ENCODE measurements at places on chromosomes 2 and 18. TPM values are rescaled to one million over a fixed set of nuclear protein-coding genes. Genes with fewer than 3 reads are reported as not detected.

- H3K27me3 ChIP-seq: no peaks in the 10 kb centered on the region
- H3K27ac ChIP-seq: no peak overlapping the region
- H3K36me3 ChIP-seq: no peaks in the 10 kb centered on the region
- no peak overlapping the region for H3K4me3 ChIP-seq
- no peaks in the 10 kb centered on the region for H3K4me1 ChIP-seq
Observed at GRCh38 chr2:108079736-108080135, 93.4 kb downstream of the SLC5A7 start.

Gene REEP1
- 112 TPM for polyA plus RNA-seq

GRCh38 chr2:32940316-32940997 is 6.3 kb upstream of the LTBP1 start:
- no peaks in the 10 kb centered on the region for H3K4me1 ChIP-seq
- no peak for DNase-seq
- H3K27ac ChIP-seq: no peak overlapping the region
- H3K27me3 ChIP-seq: no peaks in the 10 kb centered on the region
- no peaks in the 10 kb centered on the region for H3K36me3 ChIP-seq
- no peak overlapping the region for H3K4me3 ChIP-seq

DNA sequence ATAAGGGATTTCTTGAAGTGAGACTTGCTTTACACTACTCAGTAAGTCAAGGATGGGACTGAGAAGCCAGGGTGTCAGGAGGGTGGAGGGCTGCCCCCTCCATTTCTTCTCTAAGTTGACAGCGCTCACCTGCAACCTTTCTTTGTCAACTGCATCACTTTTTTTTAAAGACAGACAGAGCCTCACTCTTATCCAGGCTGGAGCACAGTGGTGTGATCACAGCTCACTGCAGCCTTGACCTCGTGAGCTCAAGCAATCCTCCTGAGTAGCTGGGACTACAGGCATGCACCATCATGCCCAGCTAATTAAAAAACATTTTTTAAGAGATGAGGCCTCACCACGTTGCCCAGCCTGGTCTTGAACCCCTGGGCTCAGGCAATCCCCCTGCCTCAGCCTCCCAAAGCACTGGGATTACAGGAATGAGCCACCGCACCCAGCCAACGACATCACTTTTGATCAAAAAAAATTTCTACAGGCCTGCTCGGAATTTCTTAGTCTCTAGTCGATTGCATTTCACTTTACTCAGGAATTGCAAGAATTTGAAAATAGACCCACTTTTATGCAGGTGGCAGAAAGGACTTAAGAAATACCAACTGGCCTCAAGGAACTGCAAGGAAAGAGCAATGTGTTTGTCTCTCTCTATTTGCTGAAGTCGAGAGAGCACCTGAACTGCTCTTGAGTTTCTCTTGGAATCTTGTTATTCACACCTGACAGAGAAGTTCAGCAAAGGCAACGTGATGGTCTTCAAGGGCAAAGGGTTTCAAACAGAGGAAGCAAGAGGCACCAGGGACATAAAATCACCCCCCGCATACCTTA is 101.4 kb downstream of the MYOM1 start:
- H3K27me3 ChIP-seq: no peaks in the 10 kb centered on the region
- no peaks in the 10 kb centered on the region for H3K4me1 ChIP-seq
- H3K4me3 ChIP-seq: no peak overlapping the region
- no peak overlapping the region for H3K27ac ChIP-seq
- no peak for DNase-seq
- no peaks in the 10 kb centered on the region for H3K36me3 ChIP-seq

Gene TUBA3E
- 386 TPM for polyA plus RNA-seq

GRCh38 chr2:198587741-198588140 is 783.3 kb downstream of the PLCL1 start:
- H3K27me3 ChIP-seq: no peaks in the 10 kb centered on the region
- H3K4me1 ChIP-seq: peaks cover 4% of the 10 kb centered on the region
- H3K36me3 ChIP-seq: no peaks in the 10 kb centered on the region
- H3K27ac ChIP-seq: no peak overlapping the region
- no peak overlapping the region for H3K4me3 ChIP-seq
- no peak for DNase-seq

DNA sequence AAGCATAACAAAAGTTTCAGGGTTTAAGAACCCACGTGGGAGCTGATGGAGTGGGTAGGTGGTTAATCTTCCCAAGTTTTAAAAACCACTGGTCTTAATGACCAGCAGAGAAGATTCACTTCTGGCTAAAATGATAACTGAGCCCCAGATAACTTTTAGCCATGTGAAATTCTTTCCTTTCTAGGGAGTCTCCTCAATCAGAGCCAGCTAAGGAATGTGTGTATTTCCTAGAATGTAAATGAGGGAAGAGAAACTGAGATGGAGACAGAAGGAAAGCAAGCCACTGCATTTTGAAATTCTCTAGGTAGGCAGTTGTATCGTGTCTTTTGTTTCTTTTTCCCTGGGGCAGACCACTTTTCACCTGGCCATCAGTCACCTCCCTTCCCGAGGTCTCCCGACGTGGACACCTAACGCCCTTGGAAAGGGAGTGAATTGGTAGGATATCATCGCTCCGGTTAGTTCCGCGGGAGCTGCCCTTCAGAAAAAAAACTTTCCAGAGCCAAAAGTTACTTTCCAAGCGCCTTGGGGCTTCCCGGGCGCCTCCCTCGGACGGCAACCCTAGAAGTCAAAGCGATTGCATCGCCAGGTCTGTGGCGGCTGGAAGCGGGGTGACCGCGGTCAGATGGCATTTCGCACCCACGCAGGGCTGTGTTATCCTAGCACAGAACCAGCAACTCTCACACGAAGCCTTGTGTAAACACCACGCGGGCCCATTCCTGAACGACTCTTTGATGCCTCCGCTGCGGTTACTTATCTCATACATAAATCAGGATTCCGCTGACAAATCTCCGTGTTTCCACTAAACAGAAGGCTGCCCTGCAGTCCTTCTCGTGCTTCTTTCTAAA is 1.3 kb downstream of the COLEC12 start:
- no peak for DNase-seq
- H3K27ac ChIP-seq: peak overlapping the region; percentile 66
- peak overlapping the region; percentile 55 for H3K4me3 ChIP-seq

Gene SULT1C4
- 1.1 TPM for polyA plus RNA-seq

Gene SH3RF3
- 9.3 TPM for polyA plus RNA-seq

- H3K27me3 ChIP-seq: no peaks in the 10 kb centered on the region
- no peak overlapping the region for H3K4me3 ChIP-seq
- no peak for DNase-seq
- no peaks in the 10 kb centered on the region for H3K36me3 ChIP-seq
- no peak overlapping the region for H3K27ac ChIP-seq
- no peaks in the 10 kb centered on the region for H3K4me1 ChIP-seq
Observed at GRCh38 chr2:102417946-102418345, 5.0 kb upstream of the IL18RAP start.

Gene TNP1
- 6,608 TPM for polyA plus RNA-seq

DNA sequence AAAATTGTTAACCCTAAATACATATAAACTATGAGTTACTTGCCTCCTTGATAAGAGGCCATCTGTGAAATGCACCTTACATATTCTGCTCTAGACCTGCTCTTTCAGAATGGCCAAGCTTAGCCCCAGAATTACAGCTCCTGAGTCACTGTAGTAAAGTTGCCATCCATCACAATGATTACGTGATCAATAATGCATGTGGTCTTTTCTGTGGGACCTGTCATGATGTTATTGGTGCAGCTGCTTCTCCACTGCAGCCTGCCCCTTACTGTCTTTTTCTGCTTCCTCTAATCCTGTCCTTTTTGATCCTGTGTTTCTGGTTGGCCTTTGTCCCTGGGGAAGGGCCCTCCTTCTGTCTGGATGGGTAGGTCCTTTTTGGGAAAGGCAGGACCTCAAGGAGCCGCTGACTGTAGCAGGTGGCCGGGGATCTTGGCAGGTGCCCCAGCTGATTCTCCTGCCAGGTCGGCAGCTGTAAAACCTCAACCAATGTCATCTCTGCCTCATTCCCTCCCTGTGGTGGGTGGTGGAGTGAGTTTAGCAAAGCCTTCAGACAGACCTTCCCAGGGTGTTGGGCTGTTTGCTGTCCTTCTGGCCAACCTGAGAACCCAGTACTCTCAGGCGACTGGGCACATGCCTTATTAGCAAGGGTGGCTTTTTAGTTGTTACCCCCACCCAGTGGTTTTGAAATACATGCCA is 126.2 kb upstream of the EML6 start:
- peaks cover 55% of the 10 kb centered on the region for H3K4me1 ChIP-seq
- peak; percentile 43 for DNase-seq
- no peak overlapping the region for H3K27ac ChIP-seq
- no peaks in the 10 kb centered on the region for H3K27me3 ChIP-seq

GRCh38 chr2:205321231-205321630 is 361.1 kb upstream of the NRP2 start:
- no peak overlapping the region for H3K27ac ChIP-seq
- no peaks in the 10 kb centered on the region for H3K27me3 ChIP-seq
- no peaks in the 10 kb centered on the region for H3K4me1 ChIP-seq
- no peaks in the 10 kb centered on the region for H3K36me3 ChIP-seq
- no peak for DNase-seq

All from testis (tissue), 5 donors.